Psoas muscle (tissue), 8 donors: ENCODE measurements at places on chromosomes 1 and 21. TPM values are rescaled to one million over a fixed set of nuclear protein-coding genes. Genes with fewer than 3 reads are reported as not detected.

KRTAP7-1 gene
- not detected for polyA plus RNA-seq

SH2D1B gene
- 0.12 TPM for polyA plus RNA-seq

DNA sequence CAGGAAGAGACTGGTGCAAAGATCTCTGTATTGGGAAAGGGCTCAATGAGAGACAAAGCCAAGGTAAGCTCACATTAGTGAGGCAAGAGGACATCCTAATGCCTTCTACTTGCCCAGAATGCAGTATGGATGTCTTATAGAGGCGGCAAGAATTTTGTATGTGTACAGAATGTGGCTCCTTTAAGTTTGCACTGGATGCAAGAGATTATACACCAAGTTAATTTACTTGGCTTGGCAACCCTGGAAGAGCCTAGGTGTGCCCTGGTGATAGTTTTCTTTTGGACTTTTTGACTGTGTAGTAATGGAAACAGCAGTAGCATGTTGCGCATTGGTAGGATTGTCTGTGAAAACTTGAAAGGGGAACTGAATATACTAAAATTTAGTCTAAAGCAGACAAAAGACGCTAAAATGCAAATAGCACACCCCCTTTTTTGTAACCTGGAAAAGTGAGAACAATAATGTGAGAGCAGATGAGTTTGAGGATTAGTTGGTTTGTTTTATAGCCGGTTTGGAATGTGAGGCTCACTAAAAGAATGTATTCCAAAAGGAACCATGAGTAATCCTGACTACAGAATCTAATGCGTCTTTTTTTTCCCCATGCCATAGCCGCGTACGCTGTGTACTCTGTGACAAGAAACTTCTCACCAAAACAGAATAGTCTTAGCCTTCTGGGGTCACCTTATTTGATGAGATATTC lies 18.1 kb downstream of the KHDRBS1 start:
- no peak for DNase-seq

- no peak for DNase-seq
These were observed 202.0 kb downstream of the NFIA start for GRCh38 chr1:61284248-61284854.

MRPS6 gene
- 191 TPM for polyA plus RNA-seq

GRCh38 chr21:29434081-29434480 lies 135.4 kb downstream of the BACH1 start:
- DNase-seq, result no peak

- no peak for DNase-seq
These were observed 7.9 kb upstream of the NLRP3 start for GRCh38 chr1:247408100-247408499.

DNA sequence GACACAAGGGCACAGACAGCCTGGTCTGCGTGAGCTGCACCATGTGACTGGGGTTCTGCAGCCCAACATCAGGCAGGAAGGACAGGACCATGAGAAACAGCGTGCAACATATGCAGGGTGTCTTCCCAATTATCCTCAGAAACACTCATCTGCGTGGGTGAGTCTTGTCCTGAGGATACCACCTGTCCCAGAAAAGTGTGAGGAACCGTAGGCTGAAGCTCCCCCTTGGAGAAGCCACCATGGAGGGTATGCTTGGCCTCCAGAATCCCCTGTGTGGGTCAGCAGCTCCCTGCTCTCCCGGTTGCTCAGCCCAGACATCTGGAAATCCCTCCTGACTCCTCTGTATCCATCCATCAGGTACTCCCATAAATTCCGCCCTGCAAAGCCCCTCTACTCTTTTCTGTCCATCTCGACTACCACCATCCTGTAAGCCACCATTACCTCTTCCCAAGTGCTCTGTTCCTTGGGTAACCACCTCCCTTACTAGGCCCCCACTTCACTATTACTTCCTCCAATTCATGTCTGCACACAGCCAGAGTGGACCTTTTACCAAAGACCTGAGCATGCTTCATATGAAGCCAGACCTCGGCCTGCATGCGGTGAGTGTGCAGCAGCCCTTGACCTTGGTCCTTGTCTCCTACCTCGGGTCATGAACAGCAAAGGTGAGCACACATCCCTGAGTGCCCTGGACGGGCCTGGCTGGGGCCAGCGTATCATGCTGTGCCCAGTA lies 33.0 kb downstream of the ETS2 start:
- DNase-seq, result no peak

FCGR2B gene
- polyA plus RNA-seq, result 2.0 TPM

DNA sequence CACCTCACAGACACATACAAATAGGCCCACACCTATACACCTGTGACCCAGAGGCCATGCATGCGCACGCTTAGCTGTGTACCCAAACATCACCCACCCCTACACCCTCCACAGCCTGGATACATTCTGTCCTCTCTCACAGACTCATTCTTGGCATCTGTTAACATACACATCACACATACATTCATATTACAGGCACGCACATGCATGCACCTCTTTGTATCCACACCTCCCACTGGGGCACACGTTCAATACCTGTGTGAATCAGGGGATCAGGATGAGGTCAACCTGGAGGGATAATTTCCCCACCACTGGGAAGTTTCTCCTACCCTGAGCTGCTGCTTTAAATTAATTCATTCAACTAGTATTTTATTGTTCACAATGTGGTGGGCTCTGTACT lies 35.6 kb upstream of the EPB41 start:
- DNase-seq, result no peak

DNA sequence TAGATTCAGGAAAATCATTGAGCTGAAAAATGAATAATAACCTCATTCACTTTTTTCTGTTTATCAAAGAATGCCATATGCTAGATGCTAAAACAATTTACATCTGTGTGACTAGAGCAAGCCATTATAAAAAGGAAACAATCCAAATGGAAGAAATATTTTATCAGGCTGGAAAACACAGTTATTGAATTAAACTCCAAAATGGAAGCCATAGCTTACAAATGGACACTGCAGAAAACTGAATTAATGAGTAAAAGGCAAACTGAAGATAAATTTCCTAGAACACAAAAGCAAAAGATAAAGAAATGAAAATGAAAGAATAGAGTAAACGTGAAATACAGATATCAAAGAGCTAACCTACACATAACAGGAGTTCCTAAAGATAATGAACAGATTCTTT lies 33.1 kb upstream of the IL10 start:
- no peak for DNase-seq

DNA sequence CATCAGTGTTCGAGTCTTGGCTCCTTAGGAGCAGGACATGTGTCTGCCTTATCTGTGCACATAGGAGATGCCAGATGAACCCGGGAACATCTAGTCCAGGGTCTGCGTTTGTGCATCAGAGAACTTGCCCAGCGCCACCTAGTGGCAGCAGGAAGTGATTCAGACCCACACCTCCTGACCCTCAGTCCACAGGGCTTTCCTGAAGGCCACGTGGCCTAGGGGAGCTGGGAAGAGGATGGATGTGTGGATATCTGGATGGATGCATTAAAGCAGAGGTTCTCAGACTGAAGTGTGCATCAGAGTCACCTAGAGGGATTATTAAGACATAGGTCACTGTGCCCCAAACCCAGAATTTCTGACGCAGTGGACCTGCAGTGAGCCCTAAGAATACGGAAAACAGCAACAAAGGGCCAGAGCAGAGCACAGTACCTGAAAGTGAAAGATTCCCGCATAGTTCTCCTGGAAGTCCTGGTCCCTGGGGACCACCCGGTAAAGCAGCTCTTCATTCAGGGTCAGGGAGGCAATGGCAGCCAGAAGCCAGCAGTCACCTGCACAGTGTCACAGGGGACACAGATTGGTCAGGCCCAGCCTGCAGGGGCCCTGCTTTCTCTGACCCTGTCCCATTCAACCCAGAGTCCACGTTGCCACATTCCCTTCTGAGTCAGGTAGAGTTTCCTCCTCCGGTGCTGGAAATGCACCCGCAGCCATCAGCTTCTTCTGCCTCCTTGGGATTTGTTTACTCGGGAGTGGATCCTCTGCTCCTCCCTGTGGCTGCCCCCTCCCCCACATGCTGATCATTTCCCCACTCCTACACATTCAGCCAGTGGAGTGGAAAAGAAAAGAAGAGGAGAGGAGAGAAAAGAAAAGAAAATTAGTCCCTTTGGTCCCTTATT lies 37.0 kb downstream of the CAPN8 start:
- no peak for DNase-seq

GRCh38 chr1:27102707-27103468 lies 52.0 kb downstream of the SLC9A1 start:
- DNase-seq, result peak; percentile 75

- DNase-seq, result no peak
These were observed 27.4 kb downstream of the ARHGEF16 start for GRCh38 chr1:3481836-3482375.

SLC22A15 gene
- polyA plus RNA-seq, result 0.16 TPM

DNA sequence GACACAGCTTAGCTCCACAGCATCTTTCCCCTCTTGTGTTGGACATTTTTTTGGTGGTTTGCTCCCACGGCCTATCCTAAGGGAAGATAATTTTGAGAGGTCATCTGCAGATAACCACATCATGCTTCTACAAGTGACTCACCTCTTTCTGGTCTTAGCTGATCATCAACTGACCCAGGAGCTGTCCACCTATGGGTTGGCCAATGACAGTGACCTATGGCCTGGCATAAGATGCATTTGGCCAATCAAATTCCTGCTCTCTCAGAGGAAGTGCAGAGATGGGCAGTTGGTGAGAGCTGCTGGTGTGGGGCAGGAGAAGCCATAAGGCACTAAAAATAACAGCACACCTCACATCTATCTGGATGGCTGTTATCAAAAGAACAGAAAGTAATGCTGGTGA lies 100.0 kb upstream of the CLDN14 start:
- no peak for DNase-seq

DNA sequence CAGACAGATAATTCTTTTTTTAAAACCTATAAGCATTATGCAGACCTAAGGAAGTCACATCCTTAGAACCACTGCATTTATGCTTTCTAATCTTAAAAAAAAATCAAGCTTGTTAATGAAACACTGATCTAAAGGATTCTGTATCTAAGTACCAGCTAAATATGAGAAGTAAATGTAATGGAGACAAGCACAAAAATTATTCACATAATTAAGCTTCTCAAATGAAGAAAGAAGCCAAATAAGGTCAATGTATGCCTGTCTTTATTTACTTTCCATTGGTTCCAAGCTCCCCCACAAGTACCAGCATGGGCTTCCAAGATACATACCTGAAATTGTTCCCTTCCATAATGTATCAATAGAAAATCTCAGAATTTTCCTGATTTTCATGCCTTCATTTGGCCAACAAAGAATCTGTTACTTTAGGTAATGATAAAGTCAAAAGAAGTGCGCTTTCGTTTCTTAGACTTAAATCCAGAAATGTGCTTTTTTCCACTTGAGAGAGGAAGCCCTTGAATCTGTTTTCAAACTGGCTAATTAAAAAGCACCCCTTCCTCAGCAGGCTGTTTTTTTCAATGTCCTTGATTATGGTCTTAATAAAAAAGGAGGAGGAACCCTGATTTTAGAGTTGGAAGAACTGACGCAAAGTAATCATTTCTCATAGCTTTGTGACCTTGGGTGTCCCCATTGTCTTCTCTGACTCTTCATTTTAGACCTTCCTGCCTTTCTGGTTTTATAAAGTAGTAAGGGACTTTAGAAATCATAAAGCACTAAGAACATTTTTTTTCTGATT lies 3.8 kb downstream of the RGS2 start:
- DNase-seq, result no peak

GRCh38 chr1:240312872-240313271 lies 221.2 kb downstream of the FMN2 start:
- no peak for DNase-seq

GRCh38 chr1:116850436-116850835 lies 59.3 kb upstream of the PTGFRN start:
- DNase-seq, result no peak

RGS16 gene
- 0.72 TPM for polyA plus RNA-seq

DNA sequence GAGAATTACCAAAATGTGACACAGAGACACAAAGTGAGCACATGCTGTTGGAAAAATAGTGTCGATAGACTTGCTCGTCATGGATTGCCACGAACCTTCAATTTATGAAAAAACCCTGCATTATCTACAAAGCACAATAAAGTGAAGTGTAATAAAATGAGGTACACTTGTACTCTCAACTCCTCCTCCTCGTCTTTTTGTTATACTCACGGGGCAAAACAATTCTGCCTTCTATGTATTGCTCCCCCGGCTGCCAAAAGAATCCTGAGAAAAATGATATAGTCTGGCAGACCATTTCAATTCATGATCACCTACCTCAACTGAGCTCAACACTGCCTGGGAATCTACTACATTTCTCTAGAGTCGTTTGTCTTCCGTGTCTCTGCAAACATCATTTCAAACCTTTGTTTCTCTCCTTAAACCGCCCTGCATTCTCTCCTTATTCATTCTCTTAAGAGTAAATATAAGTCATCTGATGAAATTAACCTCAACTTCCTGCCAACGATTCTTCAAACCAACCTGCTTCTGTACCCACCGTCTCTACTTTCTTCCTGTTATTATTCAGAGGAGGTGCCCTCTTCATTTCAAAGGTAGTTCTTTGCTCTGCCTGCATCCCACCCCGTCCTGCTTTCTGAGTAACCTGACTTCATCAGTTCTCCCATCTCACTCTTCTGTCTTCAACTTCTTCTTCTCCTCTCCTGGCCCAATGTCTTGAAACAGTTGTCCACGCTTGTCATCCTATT lies 12.9 kb upstream of the IL19 start:
- no peak for DNase-seq

CELA3B gene
- polyA plus RNA-seq, result 0.24 TPM

- DNase-seq, result no peak
These were observed 17.0 kb downstream of the CAMK1G start for GRCh38 chr1:209600541-209600940.

FAM78B gene
- polyA plus RNA-seq, result 1.6 TPM

GRCh38 chr1:203691447-203691846 lies 64.8 kb downstream of the ATP2B4 start:
- no peak for DNase-seq

GRCh38 chr1:27436204-27437159 lies 44.1 kb downstream of the GPR3 start:
- DNase-seq, result no peak

DNA sequence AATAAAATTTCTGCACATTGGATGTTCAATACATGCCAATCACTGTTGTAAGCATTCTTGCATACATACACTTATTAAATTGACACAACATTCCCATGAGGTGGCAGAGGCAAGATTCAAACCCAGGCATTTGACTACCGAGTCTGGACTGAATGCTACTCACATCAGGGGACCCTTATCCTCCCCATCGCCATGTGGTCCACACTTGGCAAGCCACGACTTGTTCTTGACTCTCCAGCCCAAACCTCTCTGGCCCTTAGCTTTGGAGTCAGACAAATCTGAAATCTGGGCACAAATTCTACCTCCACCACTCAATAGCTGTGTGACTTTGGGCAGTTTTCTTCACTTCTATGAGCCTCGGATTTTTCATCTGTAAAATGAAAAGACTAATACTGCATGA lies 57.1 kb downstream of the NMNAT2 start:
- no peak for DNase-seq
